ENCODE measurements at places on chromosomes 3 and 15.
A peak's percentile ranks its signal among the peaks of the same experiment; 100 is the strongest.

DNA sequence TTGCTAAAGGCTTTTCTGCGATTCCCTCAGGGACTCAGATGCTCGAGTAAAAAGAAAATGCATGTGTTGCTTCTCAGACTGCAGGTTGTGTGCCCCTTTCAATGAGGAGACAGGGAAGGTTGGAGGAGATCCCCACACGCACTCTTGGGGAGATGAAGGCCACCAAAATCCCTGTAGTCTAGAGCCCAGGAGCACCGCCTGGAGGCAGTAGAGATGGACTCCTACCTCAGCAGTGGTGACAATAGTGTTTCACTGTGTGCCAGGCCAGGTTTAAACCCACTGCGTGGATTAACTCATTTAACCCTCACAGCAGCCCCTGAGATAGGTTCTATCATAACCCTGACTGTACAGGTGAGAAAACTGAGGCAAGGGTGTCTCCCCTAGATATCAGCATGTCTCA lies 15.2 kb downstream of the MEGF11 start:
- no peaks in the 10 kb centered on the region for H3K27me3 ChIP-seq
- no peak for DNase-seq
- no peaks in the 10 kb centered on the region for H3K4me1 ChIP-seq
- no peaks in the 10 kb centered on the region for H3K36me3 ChIP-seq
- no peak overlapping the region for H3K27ac ChIP-seq
- H3K4me3 ChIP-seq: no peak overlapping the region

DNA sequence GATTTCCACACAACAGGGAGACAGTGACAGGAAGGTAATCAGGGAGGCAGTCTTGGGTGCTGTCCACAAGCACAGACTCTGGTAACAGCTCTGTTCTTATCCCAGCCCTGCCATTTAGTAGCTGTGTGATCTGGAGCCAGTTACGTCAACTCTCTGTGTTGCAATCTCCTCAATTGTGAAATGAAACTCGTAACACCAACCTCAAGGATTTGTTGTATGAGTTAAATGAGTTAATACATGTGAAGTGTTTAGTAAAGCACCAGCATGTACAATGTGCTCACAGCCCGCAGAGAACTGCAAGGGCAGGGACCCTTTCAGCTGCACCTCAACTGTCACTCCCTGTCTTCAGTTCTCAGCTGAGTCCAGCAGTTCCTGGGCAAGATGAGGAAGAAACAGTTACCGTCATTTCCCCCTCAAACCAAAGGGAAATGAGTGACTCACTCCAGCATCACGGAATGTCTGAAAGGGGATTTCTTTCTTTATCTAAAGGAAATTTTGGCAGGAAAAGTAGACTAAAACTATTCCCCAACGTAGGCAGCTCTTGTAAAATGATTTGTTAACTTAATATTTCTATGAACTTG lies 39.9 kb upstream of the MB21D2 start:
- H3K27ac ChIP-seq: peak overlapping the region; percentile 92
- no peaks in the 10 kb centered on the region for H3K36me3 ChIP-seq
- H3K4me1 ChIP-seq: peaks cover 21% of the 10 kb centered on the region
- no peak overlapping the region for H3K4me3 ChIP-seq
- peak; percentile 90 for DNase-seq

DNA sequence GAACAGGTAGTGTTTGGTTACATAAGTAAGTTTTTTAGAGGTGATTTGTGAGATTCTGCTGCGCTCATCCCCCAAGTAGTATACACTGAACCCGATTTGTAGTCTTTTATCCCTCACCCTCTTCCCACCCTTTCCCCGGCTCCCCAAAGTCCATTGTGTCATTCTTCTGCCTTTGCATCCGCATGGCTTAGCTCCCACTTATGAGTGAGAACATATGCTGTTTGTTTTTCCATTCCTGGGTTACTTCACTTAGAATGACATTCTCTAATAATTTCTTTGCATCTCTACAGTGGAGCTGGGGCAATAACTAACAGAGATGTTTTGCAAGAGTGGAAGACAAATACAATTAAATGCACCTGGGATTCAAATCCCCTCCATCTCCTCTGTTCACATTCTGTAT lies 93.2 kb downstream of the TP63 start:
- no peaks in the 10 kb centered on the region for H3K36me3 ChIP-seq
- H3K27ac ChIP-seq: no peak overlapping the region
- H3K4me3 ChIP-seq: no peak overlapping the region
- no peaks in the 10 kb centered on the region for H3K4me1 ChIP-seq
- H3K27me3 ChIP-seq: no peaks in the 10 kb centered on the region

DNA sequence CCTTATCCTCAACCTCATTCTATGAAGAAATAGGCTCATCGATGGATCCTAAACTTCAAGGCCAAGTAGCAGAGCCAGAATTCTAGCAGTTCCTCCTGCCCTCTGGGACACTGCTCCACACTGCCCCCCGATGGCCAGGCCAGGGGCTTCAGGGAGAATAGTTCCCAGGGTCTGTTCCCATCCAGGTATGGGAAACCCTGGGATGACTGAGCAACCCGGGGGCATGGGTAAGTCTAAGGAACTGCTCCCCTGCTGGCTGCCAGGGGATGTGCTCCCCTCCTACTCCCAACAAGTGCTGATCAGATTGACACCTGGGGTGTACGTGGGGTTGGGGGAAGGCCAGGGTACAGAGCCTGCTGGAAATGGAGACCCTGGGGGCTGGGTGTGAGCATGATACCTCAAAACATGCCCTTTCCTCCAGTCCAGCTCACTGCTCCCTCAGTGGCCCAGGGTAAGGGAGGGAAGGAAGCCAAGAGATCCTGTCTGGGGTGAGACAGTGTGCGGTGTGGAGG lies 7.6 kb downstream of the ULK3 start:
- H3K27ac ChIP-seq: no peak overlapping the region
- peak; percentile 51 for DNase-seq
- no peaks in the 10 kb centered on the region for H3K4me1 ChIP-seq
- no peaks in the 10 kb centered on the region for H3K36me3 ChIP-seq

- no peak overlapping the region for H3K4me3 ChIP-seq
- no peak overlapping the region for H3K27ac ChIP-seq
- no peak for DNase-seq
- H3K27me3 ChIP-seq: no peaks in the 10 kb centered on the region
- no peaks in the 10 kb centered on the region for H3K36me3 ChIP-seq
These were observed 64.0 kb upstream of the EPHA3 start for GRCh38 chr3:89043406-89043932.

GRCh38 chr3:102032491-102033383 lies 183.4 kb downstream of the NFKBIZ start:
- DNase-seq: peak; percentile 29
- no peak overlapping the region for H3K4me3 ChIP-seq
- no peak overlapping the region for H3K27ac ChIP-seq
- no peaks in the 10 kb centered on the region for H3K36me3 ChIP-seq
- no peaks in the 10 kb centered on the region for H3K27me3 ChIP-seq
- H3K4me1 ChIP-seq: no peaks in the 10 kb centered on the region

DNA sequence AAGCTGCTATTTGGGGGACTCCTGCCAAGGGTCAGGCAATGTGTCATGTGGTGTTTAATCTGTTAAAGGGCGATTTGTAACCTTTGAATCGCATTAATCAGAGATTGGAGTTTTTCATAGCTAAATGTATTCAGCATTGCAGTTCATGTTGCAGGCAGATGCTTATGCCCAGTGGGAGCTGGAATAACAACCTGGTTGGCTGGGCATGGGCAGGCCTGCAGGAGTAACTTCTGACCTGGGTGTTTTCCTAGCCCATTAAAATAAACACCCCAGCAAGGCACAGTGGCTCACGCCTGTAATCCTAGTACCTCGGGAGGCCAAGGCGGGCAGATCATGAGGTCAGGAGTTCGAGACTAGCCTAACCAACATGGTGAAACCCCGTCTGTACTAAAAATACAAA lies 268.7 kb downstream of the BBX start:
- H3K4me1 ChIP-seq: no peaks in the 10 kb centered on the region
- no peaks in the 10 kb centered on the region for H3K27me3 ChIP-seq
- no peak overlapping the region for H3K4me3 ChIP-seq
- H3K36me3 ChIP-seq: no peaks in the 10 kb centered on the region

- no peaks in the 10 kb centered on the region for H3K27me3 ChIP-seq
- no peak overlapping the region for H3K27ac ChIP-seq
- no peaks in the 10 kb centered on the region for H3K36me3 ChIP-seq
- DNase-seq: peak; percentile 78
- peaks cover 4% of the 10 kb centered on the region for H3K4me1 ChIP-seq
These were observed 49.6 kb downstream of the SHQ1 start for GRCh38 chr3:72798552-72799195.

DNA sequence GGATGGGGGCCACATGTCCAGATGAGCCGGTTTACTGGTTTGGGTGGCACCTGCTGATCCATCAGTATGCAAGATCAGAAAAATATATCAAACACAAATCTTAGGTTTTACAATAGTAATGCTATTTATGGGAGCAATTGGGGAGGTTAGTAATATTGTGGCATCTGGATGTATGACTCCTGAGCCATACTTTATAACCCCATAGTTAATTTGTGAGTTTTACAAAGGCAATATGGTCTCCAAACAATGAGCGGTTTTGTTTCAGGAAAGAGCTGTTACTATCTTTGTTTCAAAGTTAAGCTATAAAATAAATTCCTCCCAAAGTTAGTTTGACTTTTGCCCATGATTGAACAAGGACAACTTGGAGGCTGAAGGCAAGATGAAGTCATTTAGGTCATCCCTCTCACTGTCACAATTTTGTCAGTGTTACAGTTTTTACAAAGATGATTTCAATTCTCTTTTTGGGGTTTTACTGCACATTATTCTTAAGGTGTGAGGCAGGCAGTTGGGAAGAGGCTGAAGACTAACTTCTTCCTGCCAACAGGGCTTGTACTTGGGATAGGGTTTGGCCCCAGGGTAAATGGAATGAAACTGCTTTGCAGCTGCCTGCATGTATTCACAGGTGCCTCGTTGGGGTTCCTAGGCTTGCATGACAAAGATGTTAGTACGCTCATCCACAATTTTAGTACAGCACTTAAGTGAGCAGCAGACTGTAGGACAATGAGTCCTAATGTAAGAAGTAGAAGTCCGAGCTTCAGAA lies 296.6 kb upstream of the NDN start:
- DNase-seq: no peak
- H3K4me1 ChIP-seq: no peaks in the 10 kb centered on the region
- H3K27ac ChIP-seq: no peak overlapping the region
- H3K4me3 ChIP-seq: no peak overlapping the region
- no peaks in the 10 kb centered on the region for H3K36me3 ChIP-seq

DNA sequence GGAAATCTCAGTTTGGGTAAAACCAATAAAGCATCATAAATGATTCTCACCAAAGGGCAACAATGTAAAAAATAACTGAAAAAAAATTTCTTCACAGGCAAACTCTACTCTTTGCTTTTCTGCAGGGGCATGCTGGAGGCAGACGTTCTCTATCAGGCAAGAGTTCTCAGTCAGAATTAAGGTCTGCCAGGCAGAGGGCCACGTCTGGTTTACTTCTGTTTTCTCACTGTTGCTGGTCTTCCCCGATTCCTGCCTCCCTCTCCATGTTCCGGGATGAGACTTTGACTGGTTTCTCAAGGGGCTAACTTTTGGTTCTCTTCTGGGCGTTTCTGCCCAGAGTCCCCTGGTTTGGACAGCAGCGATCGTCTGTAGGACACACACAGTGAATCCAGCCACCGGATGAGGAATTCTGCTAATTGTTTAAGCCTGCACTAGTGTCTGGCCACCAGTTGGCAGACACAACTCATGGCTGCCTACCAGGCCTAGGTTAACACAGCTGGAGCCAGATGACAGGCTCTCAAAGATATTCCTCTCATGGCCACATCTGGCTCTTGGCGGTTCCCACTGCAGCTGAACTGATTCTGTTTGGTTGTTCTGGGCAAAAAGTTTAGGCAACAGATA lies 273.1 kb downstream of the FOXP1 start:
- peaks cover 11% of the 10 kb centered on the region for H3K4me1 ChIP-seq
- H3K27ac ChIP-seq: no peak overlapping the region
- DNase-seq: no peak
- no peaks in the 10 kb centered on the region for H3K27me3 ChIP-seq
- H3K4me3 ChIP-seq: no peak overlapping the region

DNA sequence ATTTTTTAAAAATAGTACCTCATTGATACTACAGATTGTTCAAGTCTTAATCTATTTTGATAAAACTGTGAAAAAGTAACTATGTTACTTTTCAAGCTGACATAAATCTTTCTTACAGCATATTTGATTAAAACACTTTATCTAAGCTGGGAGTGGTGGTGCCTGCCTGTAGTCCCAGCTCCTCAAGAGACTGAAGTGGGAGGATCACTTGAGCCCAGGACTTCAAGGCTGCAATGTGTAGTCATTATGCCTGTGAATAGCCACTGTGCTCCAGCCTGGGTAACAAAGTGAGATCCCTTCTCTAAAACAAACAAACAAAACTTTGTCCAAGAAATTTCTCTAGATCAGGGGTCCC lies 59.6 kb upstream of the NEDD4 start:
- no peak overlapping the region for H3K27ac ChIP-seq
- no peak for DNase-seq
- H3K36me3 ChIP-seq: no peaks in the 10 kb centered on the region
- no peak overlapping the region for H3K4me3 ChIP-seq
- no peaks in the 10 kb centered on the region for H3K27me3 ChIP-seq
- H3K4me1 ChIP-seq: no peaks in the 10 kb centered on the region

DNA sequence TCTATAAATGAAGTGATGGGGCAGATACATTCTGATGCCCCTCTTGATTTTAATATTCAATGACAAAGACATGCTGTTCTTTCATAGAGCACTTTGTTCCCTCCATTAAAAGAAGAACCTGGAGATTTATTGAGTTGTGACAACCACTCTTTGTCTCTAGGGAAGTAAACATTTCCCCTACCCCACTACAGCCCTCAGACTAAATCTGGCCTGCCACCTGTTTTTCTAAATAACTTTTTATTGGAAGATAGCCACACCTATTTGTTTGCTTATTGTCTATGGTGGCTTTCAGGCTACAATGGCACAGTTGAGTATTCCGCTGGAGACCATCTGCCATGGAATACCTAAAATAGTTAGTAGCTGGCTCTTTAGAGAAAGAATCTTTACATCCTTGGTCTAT lies 41.2 kb upstream of the ZNF385D start:
- H3K27me3 ChIP-seq: no peaks in the 10 kb centered on the region
- no peak overlapping the region for H3K27ac ChIP-seq
- no peaks in the 10 kb centered on the region for H3K36me3 ChIP-seq
- DNase-seq: no peak

DNA sequence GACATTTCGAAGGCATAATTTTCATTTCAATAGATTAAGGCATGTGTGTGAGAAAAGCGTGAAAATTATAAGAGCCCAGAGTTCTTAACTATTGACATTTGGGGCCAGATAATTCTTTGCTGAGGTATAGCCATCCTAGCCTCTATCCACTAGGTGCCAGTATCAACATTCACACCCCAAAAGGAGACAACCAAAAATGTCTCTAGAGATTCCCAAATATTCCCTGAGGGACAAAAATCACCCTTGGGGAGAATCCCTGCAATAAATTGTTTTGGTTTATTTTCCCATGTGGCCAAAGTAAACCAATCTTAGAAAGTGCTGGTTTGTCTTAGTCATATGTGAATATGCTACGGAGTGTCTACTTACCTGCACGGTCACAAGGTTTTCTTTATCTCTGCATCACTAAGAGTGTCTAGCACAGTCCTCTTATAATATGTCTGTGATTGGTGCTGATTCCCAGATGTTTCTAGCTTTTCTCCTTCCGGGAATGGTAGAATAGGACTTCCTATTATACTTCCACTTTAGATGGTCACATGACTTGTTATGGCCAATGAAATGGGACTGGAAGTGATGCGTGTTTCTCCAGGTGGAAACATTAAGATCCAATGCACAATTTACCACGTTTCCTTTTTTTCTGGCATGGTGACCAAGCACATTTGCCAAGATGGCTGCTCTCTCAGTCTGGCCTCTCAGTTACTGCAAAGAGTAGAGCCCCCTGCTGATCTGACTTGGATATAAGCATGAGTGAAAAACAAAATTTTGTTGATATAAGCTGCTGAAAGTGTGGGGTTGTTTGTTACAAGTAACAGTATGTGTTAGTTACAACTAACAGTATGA lies 8.0 kb upstream of the KBTBD8 start:
- H3K27me3 ChIP-seq: no peaks in the 10 kb centered on the region
- no peak for DNase-seq
